ENCODE measurements at places on chromosomes 7 and 10.
A peak's percentile ranks its signal among the peaks of the same experiment; 100 is the strongest.

GRCh38 chr7:131087756-131088658, 239.7 kb upstream of the MKLN1 start:
- no peak for DNase-seq

DNA sequence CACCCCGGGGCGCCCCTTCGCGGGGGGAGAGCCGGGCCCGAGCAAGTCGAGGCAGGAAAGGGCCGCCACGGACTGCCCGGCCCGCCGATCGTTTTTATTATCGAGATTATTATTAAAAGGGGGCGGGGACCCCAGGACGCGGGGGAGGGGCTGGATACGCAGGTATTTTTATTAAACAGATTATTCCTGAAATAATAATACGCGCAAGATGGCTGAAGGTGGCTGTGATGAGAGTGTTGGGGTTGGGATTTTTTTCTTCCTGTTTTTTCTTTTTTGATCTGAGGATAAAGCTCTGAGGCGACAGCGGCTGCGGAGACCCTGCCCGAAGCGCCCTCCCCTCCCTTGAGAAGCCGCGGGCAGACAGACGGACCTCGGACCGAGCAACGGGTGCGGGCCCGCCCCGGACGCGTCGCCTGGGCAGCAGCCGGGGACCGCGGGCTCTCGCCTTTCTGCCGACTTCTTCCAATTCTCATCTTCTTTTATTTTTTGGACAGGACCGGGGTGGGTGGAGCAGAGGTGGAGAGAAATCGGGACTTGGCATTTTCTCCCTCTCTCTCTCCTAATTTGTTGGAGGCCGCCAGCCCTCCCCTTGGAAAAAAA, 1.4 kb upstream of the TRIM8 start:
- DNase-seq, result no peak

DNA sequence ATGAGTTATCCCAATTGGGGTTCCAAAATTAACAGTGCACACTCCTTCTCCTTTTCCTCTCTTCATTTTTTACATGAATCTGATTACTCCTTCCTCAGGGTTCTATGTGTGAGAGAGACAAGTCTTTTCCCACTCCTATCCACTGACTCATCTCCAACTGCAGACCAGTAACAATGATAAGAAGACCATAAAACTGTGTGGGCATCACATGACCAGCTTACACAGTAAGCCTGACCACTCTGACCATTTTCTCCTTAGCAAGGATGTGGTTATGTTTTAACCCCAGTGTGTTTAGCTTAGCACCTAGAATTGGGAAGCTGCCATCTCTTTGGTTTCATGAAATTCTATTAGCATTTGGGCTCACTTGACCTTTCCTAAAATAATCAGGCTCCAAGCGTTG, 145.0 kb upstream of the CALCR start:
- DNase-seq, result peak; percentile 80

- no peak for DNase-seq
Measured at GRCh38 chr10:51894771-51895578, 195.6 kb upstream of the CSTF2T start.

DNA sequence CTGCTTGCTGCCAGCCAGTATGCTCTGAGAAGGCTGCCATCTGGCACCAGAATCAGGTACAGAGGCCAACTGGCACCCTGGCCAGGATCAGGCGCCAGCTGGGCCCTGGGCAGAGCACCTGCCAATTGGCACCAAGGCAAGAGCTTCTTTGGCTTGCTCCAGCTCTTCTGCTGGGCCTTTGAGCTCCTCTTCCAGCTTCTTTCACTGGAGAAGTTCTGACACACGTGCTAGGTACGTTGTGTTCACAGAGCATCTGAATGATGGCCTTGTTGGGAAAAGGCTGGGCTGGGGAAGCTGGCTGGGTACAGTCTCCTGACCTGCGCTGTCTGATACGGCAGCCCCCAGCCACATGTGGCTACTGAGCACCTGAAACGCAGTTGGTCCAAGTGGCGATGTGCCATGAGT, 31.7 kb upstream of the OPALIN start:
- no peak for DNase-seq

GRCh38 chr10:21969326-21970287, 33.9 kb downstream of the DNAJC1 start:
- no peak for DNase-seq

DNA sequence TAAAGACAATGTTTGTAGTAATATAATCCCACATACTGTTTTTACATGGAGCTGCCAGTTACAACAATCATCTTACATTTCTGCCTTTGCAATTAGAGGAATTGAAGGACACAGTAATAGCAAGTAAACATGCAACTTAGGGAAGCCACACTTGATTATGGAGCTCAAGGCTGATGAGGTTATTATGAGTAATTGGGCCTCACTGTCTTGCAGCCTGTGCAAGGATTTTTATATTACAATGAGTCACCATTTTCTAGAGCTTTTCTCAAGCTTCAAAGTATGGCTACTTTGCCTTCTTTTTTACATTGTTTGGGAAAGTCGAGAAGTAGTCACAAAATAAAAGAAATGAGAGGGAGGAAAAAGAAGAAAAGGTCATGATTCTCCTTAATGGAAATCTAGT, 226.4 kb downstream of the KIAA1217 start:
- no peak for DNase-seq

Data from non-pigmented ciliary epithelial cell (primary cell).